Esophagus squamous epithelium (tissue), 5 donors: ENCODE measurements at places on chromosomes 12 and 14. TPM values are rescaled to one million over a fixed set of nuclear protein-coding genes. Genes with fewer than 3 reads are reported as not detected.

GRCh38 chr12:65608319-65608916 is 215.9 kb upstream of the HMGA2 start:
- H3K4me3 ChIP-seq = no peak overlapping the region
- H3K27ac ChIP-seq = no peak overlapping the region
- no peaks in the 10 kb centered on the region for H3K36me3 ChIP-seq
- DNase-seq = no peak
- peaks cover 19% of the 10 kb centered on the region for H3K4me1 ChIP-seq
- H3K27me3 ChIP-seq = no peaks in the 10 kb centered on the region

GRCh38 chr14:31059152-31059924 is 33.2 kb upstream of the STRN3 start:
- no peaks in the 10 kb centered on the region for H3K36me3 ChIP-seq
- H3K4me3 ChIP-seq = no peak overlapping the region
- H3K4me1 ChIP-seq = peaks cover 55% of the 10 kb centered on the region
- no peak for DNase-seq
- no peaks in the 10 kb centered on the region for H3K27me3 ChIP-seq

- H3K36me3 ChIP-seq = peaks cover 75% of the 10 kb centered on the region
- H3K4me1 ChIP-seq = peaks cover 7% of the 10 kb centered on the region
- H3K4me3 ChIP-seq = no peak overlapping the region
- H3K27me3 ChIP-seq = no peaks in the 10 kb centered on the region
- no peak for DNase-seq
These were observed 4.7 kb downstream of the CALCOCO1 start for GRCh38 chr12:53722450-53723041.

GPRC5D gene
- total RNA-seq = not detected

GRCh38 chr12:48192861-48193260 is 9.4 kb downstream of the CCDC184 start:
- peaks cover 91% of the 10 kb centered on the region for H3K4me1 ChIP-seq
- peak overlapping the region; percentile 19 for H3K27ac ChIP-seq
- H3K27me3 ChIP-seq = no peaks in the 10 kb centered on the region
- no peak for DNase-seq
- H3K4me3 ChIP-seq = no peak overlapping the region

DNA sequence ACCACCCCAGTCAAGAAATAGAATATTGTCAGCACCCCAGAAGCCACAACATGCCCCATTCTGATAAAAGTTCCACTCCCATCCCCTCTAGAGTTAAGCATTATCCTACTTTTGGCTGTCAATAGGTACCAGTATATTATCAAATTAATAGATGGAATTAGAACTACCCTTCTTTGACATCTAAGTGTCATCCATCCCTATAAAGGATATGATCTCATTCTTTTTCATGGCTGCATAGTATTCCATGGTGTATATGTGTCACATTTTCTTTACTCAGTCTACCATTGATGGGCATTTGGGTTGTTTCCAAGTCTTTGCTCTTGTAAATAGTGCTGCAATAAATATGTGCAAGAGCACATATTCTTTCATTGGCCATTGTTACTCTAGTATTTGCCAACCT is 246.2 kb downstream of the SEC23A start:
- H3K27me3 ChIP-seq = no peaks in the 10 kb centered on the region
- H3K4me3 ChIP-seq = no peak overlapping the region
- H3K36me3 ChIP-seq = no peaks in the 10 kb centered on the region
- H3K4me1 ChIP-seq = no peaks in the 10 kb centered on the region

A2ML1 gene
- total RNA-seq = 1,497 TPM

GRCh38 chr12:39297891-39298290 is 145.0 kb downstream of the KIF21A start:
- no peak for DNase-seq
- no peaks in the 10 kb centered on the region for H3K27me3 ChIP-seq

DNA sequence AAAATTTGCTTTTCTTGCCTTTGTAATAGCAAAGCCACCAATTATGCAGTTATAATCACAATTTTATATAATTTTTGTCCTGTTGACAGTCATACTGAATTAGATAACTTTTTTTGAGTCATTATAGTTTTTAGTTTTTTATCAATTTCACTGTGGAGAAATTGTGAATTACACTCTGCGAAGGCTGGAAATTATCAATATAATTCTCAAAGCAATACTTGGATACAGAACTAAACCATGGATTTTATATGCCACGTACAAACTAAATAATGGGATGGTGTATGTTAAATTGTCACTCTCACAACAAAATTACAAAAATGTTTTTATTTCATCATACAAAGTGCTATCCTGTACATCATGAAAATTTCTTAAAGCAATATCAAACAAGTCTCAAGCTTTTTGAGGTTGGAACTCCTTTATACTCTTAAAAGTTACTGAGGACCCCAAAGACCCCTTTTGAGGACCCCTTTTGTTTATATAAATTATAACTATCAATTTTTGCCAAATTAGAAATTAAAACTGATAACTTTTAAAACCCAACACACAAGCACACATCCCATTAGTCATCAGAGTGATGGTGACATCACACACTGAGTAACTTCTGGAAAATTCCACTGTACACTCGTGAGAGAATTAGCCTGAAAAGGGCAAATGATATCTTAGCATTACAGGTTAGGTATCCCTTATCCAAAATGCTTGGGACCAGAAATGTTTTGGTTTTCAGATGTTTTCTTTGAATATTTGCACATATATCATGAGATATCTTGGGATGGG is 19.8 kb upstream of the AQP2 start:
- DNase-seq = no peak
- no peaks in the 10 kb centered on the region for H3K27me3 ChIP-seq
- peaks cover 3% of the 10 kb centered on the region for H3K4me1 ChIP-seq
- no peak overlapping the region for H3K4me3 ChIP-seq
- H3K27ac ChIP-seq = peak overlapping the region; percentile 73
- no peaks in the 10 kb centered on the region for H3K36me3 ChIP-seq

TAS2R31 gene
- total RNA-seq = 1.7 TPM

DNA sequence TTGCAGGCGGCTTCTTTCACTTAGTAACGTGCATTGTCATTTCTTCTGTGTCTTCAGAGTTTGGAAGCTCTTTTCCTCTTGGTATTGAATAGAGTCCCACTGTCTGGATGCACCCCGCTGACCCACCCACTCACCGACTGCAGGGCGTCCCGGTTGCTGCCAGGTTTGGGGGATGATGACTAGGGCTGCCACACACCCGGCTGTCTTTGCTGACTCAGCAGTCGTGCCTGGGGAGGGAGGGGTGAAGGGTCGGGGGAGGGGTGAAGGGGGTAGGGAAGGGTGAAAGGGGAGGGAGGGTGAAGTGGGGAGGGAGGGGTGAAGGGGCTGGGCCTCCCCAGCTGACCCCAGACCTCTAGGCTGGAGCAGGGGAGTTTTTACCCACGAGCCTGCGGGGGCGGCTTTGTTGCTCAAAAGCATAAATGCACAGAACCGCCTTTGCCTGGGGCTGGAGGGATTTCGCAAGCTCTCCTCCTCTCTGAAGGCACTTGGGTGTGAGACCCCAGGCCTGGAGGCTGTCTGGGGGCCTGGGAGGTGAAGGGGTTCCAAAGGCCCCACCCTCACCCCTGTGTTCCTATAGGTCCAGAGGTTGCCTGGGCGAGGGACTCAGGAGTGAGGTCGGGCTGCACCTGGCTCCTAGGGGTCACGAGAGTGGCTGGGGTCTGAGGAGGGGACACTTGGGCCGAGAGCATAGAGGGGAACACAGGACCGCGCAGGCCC is 31.3 kb upstream of the ULK1 start:
- no peak overlapping the region for H3K27ac ChIP-seq
- no peaks in the 10 kb centered on the region for H3K27me3 ChIP-seq
- no peaks in the 10 kb centered on the region for H3K36me3 ChIP-seq
- no peak for DNase-seq
- peaks cover 28% of the 10 kb centered on the region for H3K4me1 ChIP-seq
- H3K4me3 ChIP-seq = no peak overlapping the region

DNA sequence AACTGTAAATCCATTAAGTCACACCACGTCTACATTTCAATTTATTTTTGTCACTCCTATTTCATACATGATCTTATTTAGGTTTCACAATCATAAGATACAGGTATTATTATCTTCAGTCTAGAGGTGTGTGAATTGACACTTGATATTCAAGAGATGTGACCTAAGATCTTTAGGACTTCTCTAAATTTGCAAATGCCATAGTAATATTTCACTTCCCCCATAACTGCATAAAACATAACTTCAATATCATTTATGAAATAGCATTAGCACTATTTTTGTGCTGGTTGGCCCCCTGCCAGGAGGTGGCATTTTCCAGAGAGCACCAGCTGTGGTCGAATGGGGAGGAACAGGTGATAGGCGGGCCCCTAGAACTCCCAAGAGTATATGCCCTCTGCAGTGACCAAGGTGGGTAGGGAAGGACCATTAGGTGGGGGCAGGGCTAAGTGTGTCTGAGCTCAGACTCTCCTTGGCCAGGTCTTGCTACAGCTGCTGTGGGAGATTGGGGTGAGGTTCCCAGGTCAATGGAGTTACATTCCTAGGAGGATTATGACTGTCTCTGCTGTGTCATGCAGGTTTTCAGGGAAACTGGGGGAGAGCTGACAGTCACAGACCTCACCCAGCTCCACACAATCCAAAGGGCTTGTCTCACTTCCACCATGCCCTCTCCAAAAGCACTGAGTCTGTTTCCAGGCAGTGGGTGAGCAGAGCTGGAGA is 49.2 kb upstream of the ERGIC2 start:
- H3K27me3 ChIP-seq = no peaks in the 10 kb centered on the region
- H3K4me1 ChIP-seq = no peaks in the 10 kb centered on the region
- no peak overlapping the region for H3K27ac ChIP-seq

GRCh38 chr14:42229976-42230375 is 623.3 kb downstream of the LRFN5 start:
- H3K36me3 ChIP-seq = no peaks in the 10 kb centered on the region
- H3K4me3 ChIP-seq = no peak overlapping the region
- no peak overlapping the region for H3K27ac ChIP-seq

DNA sequence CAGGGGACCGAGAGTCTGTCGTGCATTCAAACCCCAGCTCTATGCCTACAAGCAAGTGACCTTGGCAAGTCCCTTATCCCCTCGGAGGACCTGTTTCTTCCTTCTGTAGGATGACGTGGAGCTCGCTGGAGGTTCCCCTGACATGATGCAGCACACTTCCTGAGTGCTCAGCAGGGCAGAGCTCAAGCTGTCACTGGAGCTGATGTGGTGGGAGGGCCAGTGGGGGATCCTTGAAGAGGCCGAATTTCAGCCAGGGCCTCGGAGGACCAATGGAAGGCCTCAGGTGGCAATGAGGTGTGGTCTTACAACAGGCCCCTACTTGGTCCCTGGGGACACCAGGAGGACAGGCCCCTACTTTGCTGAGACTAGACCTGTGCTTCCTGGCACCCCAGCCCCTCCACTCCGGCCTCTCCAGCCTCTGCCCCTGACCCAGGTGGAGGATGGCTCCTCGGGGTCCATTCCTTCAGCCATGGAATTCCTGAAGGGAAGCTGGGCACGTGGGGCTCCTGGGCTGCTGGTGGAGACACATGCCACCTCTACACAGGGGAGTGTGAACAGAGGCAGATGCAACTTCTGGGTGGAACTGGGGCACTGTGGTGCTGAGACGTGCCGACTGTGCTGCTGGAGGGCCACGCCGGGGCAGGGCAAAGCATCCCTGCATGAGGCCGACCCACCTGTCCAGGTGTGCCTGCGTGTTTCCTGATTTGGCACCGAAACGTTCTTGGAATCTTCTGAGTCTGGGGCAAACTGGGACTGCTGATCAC is 18.7 kb upstream of the KIF26A start:
- H3K36me3 ChIP-seq = no peaks in the 10 kb centered on the region
- peak overlapping the region; percentile 62 for H3K4me3 ChIP-seq
- H3K4me1 ChIP-seq = peaks cover 16% of the 10 kb centered on the region

- no peak for DNase-seq
- H3K4me3 ChIP-seq = no peak overlapping the region
- no peaks in the 10 kb centered on the region for H3K4me1 ChIP-seq
These were observed 267.1 kb upstream of the RGS6 start for GRCh38 chr14:71665157-71665556.

IQSEC3 gene
- 0.95 TPM for total RNA-seq

GRCh38 chr12:91947459-91947858 is 198.2 kb downstream of the BTG1 start:
- no peaks in the 10 kb centered on the region for H3K36me3 ChIP-seq
- no peaks in the 10 kb centered on the region for H3K27me3 ChIP-seq
- H3K4me1 ChIP-seq = no peaks in the 10 kb centered on the region
- DNase-seq = no peak
- no peak overlapping the region for H3K27ac ChIP-seq

DNA sequence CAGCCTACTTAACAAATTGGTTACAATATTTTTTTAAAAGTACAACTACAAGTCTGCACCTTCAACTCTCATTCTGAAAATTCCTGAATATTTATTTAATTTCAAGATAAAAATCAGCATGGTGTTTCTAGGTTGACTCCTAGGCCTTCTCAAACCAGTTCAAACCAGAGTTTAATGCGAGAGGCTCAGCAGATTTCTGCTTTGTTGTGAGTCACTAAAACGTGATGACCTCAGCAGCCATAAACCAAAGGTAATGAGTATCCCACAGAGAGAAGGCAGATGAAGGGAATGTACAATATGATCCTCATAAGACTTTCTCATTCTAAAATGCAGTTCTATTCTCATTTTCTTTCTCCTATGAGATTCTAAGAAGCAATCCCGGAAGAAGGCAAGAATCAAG is 1.5 kb downstream of the PRDM4 start:
- H3K4me1 ChIP-seq = peaks cover 17% of the 10 kb centered on the region
- H3K27ac ChIP-seq = peak overlapping the region; percentile 91
- no peaks in the 10 kb centered on the region for H3K27me3 ChIP-seq
- peaks cover 39% of the 10 kb centered on the region for H3K36me3 ChIP-seq
- DNase-seq = no peak

GRCh38 chr14:58109744-58110143 is 42.3 kb downstream of the ARMH4 start:
- no peaks in the 10 kb centered on the region for H3K27me3 ChIP-seq
- DNase-seq = no peak
- no peak overlapping the region for H3K27ac ChIP-seq

GRCh38 chr12:112207397-112207924 is 82.1 kb downstream of the TRAFD1 start:
- peaks cover 100% of the 10 kb centered on the region for H3K36me3 ChIP-seq
- no peak overlapping the region for H3K27ac ChIP-seq
- no peaks in the 10 kb centered on the region for H3K4me1 ChIP-seq
- DNase-seq = no peak
- H3K27me3 ChIP-seq = no peaks in the 10 kb centered on the region

- peaks cover 22% of the 10 kb centered on the region for H3K36me3 ChIP-seq
- H3K4me3 ChIP-seq = no peak overlapping the region
- no peak overlapping the region for H3K27ac ChIP-seq
- peaks cover 8% of the 10 kb centered on the region for H3K4me1 ChIP-seq
- H3K27me3 ChIP-seq = no peaks in the 10 kb centered on the region
These were observed 14.9 kb downstream of the SCAF11 start for GRCh38 chr12:45975506-45975905.

DNA sequence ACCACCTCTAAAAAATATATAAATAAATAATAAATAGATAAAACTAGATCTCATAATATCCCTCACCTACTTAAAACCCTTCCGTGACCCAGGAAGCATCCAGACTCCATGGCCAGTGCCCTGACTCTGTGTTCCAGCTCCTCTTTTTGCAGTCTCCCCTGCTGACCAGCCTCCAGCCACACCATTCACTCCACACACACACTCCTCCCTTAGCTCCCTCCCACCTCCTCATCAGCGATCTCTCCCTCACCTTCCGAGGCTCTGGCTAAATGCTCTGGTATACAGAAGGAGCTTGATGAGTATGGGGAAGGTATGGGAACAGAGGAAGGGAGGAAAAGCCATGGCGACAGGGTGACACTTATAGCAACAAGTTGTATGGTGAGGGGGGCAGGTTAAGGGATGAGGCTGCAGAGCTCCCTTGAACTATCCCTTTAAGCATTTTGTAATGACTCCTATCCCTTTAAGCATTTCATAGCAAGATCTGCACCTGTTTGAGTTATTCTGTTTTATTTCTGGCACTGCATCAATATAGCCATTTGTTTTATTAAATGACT is 26.1 kb upstream of the EIF4B start:
- no peaks in the 10 kb centered on the region for H3K36me3 ChIP-seq
- H3K4me3 ChIP-seq = no peak overlapping the region
- H3K27me3 ChIP-seq = no peaks in the 10 kb centered on the region
- no peak overlapping the region for H3K27ac ChIP-seq
- no peak for DNase-seq

HCFC2 gene
- 10.1 TPM for total RNA-seq

C1R gene
- total RNA-seq = 297 TPM
